Fibroblast of the conjunctiva (primary cell): ENCODE measurements at places on chromosomes 4 and X.

DNA sequence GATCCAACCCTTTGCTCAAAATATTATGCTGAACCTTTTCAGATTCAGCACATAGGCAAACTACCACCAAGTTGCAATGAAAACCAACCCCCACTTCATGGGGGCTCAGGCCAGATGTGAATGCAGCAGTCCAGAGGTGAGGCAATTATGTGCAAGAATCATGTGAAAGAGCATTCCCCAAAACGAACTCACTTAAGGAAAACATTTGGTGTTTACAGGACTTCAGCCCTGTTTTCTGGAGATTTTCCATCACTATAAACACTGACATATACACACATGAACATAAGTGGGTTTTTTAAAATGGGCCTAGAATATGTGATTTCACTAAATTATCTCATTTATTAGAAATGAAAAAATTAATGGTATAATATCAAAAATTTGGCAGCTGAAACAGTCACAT is 31.5 kb downstream of the BMP3 start:
- no peak for DNase-seq

- no peak for DNase-seq
Observed at GRCh38 chrX:138740341-138740740, 28.8 kb upstream of the FGF13 start.

DNA sequence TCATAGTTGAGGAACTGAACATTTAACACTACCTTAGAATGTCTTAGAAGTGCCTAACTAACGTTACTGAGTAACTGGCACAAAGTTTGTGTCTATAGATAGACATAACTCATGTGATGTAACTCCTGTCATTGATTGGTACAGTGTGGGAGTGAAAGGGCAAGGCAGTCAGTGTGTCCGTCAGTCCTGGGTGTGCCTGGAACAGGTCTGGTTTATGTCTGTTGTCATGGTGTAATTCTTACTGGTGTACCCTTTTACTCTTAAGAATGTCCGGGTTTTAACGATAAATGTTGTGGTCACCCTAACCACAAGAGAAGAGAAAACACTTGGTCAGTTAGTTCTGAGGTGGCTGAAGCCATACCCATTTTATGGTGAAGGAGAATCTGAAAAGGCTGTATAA is 93.1 kb upstream of the ESX1 start:
- no peak for DNase-seq

- DNase-seq = peak; percentile 67
Observed at GRCh38 chrX:53093177-53093655, 726 bp upstream of the KANTR start.
